Forelimb muscle (tissue), 1 donor: ENCODE measurements at places on chromosomes 2 and 18.

DNA sequence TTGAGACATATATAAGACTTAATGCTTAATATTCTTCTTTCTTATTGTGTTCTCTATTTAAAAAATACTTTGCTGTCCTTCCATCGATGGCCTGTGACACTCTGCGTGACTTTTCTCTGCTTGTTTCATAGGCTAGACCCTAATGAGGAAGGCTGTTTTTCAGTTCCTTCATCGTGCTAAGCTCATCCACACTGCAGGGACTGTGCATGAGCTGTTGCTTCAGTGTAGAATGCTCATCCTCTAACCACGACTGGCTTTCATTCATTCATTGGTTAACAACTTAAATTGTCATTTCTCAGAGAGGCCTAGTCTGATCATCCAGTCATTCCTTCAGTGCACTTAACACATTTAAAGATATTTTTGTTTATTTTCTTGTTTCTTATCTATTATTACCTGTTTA, 134.4 kb downstream of the CCDC85A start:
- DNase-seq = no peak

DNA sequence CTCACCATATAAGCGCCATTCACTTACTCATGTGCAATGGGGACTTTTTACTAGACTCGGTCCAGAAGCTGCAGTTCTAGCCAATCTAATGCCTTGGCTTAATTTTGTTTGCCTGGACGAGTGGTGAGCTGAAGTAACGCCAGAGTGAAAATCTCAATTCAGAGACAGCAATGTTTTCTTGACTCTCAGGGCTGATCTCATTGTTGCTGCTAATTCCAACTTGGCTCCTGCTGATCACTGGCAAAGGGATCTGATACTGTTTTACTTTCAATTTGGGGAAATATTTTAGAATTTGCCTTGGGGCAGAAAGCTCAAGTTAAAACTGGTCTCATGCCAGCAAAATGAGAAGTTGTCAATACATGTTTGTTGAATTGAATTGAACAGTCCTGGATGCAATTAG, 906.6 kb upstream of the CDH2 start:
- peak; percentile 28 for DNase-seq

GRCh38 chr2:12558519-12558918, 158.2 kb upstream of the TRIB2 start:
- DNase-seq = no peak

DNA sequence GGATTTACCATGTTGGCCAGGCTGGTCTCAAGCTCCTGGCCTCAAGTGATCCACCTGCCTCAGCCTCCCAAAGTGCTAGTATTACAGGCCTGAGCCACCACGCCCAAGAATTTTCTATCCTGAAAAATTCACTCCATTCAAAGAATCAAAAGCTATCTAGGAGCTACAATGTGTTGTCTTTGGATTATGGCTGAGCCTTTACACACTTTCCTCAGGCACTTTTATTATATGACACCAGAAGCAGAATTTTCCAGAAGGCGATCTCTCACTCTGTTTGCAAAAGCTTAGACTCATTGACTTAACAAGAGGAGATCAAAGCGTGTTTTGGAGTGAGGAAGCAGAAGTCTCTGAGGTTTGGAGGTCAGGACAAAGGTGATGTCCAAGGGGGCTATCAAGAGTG, 3.6 kb downstream of the FAM124B start:
- no peak for DNase-seq

DNA sequence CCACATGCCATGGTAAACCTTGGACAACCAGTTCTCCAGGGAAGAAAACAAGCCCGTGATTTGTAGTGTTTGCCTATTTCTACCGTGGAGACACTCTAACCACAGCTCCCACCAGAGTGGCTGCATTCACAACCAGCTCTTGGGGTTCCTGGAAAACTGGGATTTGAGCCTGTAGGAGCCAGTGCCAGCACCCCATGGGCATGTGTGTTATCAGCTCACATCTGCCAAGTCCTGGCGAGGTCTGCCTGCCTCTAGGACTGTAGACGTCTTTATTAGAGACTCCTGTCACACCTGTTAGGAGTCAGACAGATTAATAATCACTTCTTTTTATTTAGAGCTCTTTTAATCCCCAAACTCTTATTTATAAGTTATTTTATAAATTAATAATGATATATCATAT, 41.0 kb downstream of the INPP5D start:
- no peak for DNase-seq

GRCh38 chr2:88521445-88522073, 69.1 kb upstream of the FOXI3 start:
- no peak for DNase-seq

DNA sequence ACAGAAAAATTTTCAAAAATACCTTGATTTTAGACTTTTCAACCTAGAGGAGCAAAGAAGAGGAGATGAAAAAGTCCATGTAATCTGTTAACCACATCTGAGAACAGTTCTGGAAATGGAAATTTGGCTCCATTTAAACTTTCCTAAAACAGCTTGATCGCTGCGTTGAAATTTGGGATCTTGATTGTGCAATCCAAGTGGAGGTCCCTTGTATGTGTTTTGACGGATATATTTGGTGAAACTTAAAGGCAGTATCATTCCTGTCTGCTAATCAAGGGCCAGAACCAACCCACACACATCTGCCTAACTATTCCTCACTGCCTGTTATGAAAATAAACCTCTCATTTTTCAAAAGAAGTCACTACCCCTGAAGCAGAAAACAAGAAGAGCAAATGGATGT, 46.6 kb downstream of the SPATS2L start:
- no peak for DNase-seq

DNA sequence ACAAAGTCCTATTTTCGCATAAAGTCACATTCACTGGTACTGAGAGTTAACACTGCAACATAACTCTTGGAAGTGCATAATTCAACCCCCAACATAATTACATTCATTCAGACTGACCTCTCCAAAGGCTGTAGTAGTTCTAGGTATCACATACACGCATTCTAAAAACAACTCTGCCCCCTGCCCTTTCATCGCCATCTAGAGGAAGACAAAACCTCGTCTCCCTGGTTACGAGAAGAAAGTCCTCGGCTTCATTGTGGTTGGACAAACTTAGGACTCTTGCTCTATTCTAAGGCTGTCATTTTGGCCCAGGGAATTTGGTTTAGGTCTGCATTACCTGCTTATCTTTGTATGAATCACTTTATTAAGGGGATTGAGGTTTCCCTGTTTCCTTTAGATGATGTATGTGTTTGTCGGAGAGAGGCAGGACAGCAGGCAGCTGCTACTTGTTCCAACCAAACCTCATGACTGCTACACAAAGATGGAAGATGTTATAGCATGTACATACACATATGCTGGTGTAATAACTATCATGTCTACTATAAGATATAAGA, 215.4 kb upstream of the NRXN1 start:
- no peak for DNase-seq

DNA sequence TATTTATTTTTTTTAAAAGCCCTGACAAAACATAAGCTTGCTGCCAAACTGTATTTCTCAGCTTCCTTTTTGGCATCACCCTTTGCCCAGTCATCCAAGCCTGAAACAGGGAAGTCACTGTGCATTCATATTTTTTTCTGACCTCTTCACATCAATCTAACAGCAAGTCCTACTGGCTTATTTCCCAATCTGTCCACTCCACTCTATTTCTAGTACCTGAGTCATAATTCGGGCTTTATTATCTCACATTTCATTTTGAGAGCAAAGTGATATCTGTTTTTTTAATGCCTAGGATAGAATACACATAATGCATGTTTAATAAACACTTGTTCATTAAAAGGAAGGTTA, 5.1 kb downstream of the HNMT start:
- no peak for DNase-seq

DNA sequence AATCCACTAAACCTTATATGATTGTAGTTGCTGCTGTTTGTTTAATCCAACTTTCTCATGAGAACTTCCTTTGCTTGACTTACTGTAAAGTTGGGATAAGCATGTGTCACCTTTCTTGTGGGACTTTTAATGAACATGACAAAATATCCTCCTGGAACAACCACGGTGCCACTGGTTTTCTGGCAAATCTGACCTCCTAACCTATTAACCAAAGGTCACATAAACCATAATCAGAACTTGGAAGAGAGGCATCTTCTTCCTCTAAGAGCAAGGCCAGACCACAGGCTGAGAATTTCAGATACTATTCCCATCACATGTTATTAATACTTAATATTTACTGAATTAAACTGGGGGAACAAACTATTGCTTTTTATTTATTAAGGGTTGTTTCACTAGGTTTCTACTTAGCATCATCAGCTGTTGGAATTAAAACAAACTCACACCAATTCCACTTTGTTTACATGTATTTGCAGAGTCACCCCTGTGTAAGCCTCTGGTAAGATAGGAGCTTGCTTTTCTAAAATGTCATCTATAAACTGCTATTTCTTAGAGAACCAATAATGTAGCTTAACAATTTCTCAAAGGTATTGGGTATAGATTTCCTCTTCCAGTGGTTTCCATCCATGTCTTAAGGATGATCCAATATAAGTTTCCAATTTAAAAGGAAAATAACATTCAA, 2.2 kb downstream of the SLC40A1 start:
- DNase-seq = no peak
